ENCODE measurements at places on chromosomes 7 and 10.

GRCh38 chr7:38512704-38513103, 118.5 kb downstream of the AMPH start:
- DNase-seq: peak; percentile 40

GRCh38 chr10:80421707-80422536, 13.6 kb downstream of the PRXL2A start:
- no peak for DNase-seq

GRCh38 chr10:68796605-68797004, 30.7 kb upstream of the STOX1 start:
- no peak for DNase-seq

DNA sequence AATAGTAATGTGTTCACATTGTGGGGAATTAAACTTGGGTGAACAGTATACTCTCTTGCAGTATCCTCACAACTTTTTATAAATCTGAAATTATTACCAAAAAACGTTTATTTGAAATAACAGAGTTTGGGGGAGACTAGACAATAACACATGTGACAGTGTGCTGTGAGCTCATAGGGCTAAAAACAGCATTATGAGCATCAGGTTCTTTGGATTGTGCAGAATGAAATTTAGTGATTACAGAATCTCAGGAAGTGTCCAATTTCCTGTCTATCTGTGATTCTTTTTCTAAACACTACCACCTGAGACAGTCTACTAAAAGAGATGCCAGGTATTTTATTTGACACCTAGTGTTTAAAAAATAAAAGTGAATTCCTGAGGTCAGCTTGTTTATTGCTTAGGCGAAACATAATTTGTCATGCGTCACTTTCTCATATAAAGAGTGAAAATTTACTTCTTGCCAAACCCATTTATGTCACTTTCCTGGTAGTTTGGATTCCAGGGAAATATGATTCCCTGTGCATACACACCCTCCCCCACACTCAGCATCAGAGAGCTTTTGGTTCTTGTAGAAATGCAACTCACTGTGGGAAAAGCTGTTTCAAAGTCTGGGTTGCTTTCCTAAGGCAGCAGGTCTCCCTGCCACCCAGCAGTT, 71.2 kb downstream of the AOAH start:
- peak; percentile 73 for DNase-seq

DNA sequence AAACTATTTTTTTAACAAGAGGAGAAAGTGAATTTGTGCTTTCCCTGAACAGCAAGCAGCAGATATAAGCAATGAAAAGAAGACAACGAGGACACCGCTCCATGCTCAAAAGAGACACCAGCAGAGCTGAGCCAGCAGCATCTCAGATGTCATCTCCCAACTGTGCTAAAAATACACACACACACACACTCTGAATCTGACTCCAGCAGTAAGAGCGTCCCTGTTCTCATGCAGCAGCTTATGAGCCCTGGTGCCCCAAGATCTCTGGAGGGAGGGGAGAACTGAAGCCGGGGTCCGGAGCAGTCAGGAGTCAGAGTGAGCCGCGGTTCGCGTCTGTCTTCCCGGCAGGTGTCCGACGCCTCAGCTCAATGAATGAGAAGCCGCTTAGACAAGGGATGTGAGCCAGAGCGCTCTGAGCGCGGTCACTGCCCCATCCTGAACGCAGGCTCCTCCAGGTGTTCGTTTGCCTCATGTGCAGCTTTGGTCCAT, 49.2 kb downstream of the SVIL start:
- peak; percentile 45 for DNase-seq

DNA sequence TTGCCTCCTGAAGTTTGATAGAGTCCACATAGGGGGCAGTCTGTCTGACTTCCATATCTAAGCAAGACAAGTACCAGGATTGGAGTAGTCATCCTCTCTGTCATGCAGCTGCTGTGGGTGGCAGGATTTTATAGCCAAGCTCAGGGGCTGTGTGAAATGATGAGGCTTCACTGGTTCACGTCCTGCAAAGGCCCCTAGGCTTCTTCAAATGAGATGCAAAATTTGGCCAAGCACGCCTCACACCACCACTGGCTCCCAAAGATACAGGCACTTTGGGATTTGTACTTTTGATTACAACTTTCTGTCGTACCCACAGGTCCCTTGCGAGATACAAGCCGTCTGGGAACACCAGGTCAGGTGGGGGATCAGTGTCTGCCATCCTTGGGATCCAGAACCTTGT, 67.1 kb downstream of the WDFY4 start:
- no peak for DNase-seq

GRCh38 chr10:95628786-95629185, 27.7 kb downstream of the ALDH18A1 start:
- peak; percentile 9 for DNase-seq

GRCh38 chr7:35536396-35536826, 158.5 kb downstream of the HERPUD2 start:
- no peak for DNase-seq

- DNase-seq: no peak
These were observed 327.1 kb downstream of the GFRA1 start for GRCh38 chr10:115945701-115946445.

DNA sequence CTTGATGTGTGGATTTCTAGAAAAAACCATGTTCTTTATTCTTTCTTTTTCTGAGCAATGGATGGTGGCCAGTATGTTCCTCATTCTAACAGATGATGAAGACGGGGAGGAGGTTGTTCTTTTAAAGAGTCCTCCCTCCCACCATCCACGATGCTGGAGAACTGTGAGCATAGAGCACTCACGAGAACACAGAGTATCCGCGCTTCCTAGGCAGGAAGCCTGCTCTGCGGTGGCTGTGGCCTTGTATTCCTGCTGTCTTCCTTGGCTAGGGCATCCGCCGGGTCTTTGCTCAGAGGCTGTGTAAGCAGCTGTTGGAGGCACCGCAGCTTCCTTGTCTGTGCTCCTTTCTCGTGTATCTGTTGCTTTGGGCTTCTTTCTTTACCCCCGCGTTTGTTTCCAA, 214.2 kb downstream of the CCDC3 start:
- DNase-seq: peak; percentile 48

- DNase-seq: no peak
These were observed 51.9 kb downstream of the SEMA3A start for GRCh38 chr7:84142726-84143125.

DNA sequence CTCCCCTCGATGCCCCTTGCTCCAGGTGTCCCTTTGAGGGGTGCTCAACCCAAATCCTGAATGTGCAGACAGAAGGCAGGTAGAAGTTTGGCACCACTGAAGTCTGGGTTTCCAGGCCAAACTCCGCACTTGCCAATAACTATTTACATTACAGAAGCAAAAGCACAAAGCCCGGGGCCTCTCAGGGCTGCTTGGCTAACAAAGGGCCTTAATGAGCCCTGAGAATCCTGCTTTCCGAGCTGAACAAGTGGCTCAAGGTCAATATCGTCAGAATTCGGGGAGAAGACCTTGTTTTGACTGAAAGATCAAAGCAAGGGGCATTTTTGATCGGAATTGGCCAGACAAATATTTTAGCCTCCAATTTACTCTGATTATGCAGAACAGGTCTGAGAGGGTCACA, 189.9 kb downstream of the HERPUD2 start:
- DNase-seq: no peak

GRCh38 chr10:59279991-59280505, 82.3 kb downstream of the FAM13C start:
- DNase-seq: no peak

- DNase-seq: peak; percentile 80
These were observed 309.5 kb downstream of the ATRNL1 start for GRCh38 chr10:115402699-115403098.

- DNase-seq: no peak
These were observed 32.9 kb upstream of the SMC3 start for GRCh38 chr10:110534571-110534970.

- no peak for DNase-seq
These were observed 46.0 kb upstream of the CYCS start for GRCh38 chr7:25171071-25171470.

DNA sequence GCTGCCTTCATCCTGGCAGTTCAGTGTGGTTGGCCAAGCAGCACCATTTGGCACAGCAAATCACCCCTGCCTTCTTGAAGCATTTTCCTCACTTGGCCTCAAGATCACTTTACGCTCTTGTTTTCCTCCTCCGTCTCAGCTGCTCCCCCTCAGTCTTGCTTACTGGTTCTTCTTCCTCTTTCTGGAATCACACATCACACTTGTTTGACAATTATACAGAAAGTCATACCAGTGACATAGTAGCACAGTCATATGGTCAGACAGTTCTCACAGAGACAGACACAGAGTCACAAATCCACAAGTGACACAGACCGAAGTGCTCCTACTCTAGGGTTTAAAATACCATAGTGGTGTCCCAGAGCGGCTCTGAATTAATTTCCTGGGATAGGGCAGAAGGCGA, 43.8 kb upstream of the ARL4A start:
- no peak for DNase-seq

- DNase-seq: no peak
These were observed 4.7 kb downstream of the VOPP1 start for GRCh38 chr7:55567571-55567970.

- no peak for DNase-seq
These were observed 142.5 kb downstream of the WDR37 start for GRCh38 chr10:1198453-1199344.

- DNase-seq: no peak
These were observed 6.0 kb downstream of the LEP start for GRCh38 chr7:128247108-128247507.

DNA sequence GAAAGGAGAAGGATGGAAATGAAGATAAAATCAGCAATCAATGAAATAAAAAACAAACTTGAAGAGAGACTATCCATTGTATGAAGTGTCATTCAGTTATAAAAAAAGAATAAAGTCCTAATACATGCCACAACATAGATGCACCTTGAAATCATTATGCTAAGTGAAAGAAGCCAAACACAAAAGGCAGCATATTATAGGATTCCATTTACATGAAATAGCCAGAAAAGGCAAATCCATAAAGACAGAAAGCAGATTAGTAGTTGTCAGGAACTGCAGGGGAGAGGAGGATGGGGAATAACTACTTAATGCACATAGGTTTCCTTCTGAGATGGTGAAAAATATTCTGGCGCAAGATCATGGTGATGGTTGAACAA, 6.6 kb upstream of the PON1 start:
- DNase-seq: no peak

DNA sequence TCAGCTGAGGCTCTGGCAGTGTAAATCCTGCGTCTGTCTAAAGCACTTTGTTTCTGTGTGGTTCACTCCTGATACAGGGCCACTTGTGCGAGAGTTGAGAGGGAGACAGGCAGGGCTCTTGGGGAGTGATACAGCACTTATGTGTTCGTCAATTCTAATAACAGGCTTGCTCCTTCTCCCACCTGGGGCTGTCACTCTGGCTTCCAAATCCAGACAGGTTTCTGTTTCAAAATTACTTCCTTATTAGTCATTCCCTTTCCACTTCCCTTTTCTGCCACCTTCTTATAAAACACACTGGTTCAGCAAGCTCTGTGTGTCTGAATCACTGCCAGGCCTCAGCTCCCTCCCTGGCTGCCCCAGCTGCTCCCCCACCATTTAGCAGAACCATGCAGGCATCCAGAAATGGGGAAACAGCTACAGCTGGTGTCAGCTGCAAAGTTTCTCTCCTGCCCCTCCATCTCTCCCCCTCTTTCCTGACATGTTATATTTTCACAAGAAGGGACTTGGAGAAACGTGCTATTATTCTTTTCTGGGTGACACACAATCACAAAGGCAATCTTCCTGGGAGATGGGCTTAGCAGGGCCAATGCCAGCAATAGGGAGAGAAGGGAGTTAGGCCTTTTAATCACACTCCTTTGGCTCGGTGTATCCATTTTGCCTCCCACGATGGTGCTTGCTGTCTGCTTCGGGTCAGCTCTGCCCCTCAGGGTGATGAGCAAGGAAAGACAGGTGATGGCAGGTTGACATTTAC, 58.4 kb upstream of the ZNRF2 start:
- peak; percentile 52 for DNase-seq

DNA sequence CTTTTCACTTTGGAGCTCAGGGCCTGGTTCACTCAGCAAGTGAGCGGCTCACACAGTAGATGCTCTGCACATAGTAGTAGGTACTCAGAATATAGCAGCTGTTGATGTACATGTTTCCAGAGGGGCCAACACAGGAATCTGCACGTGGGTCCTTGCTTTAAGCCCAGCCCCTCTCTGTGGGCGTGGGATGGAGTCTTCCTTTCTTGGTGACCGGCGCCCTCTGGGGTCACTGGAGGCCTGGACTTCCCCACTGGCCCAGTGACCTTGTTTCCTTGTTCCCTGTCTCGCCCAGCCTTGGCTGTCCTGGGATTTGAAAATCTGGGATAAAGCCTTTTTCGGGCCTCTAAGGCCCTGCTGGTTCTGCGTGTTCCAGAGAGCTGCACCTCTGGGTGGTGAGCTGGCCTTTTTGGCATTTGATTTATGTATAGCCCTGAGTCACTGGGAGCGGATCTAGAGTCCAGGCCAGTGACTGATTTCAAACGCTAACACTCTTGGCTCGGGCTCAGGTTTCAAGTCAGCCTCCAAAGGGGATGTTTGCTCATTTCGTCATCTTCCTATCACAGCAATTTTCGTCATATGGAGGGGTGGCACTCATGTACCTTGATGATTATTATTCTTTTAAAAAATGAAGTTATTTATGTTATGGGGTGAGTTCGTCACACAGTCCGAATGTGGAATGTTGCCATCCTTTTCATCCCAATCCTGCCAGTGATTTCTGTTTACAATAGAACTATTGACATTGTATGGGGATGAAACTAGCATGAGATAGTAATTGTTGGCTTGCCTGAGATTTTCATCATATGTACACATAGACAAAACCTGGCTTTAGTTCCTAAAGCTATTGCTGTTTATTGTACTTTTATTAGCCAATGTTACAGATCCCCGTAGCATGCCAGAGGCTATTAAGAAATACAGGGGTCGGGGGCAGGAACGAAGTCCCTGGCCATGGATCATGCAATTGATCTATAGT, 65.5 kb downstream of the CUX1 start:
- DNase-seq: peak; percentile 99

- DNase-seq: peak; percentile 60
These were observed at the start of gene VOPP1 for GRCh38 chr7:55572378-55573233. Gene VOPP1 (minus strand): TSS chr7:55572502. CDS start chr7:55572324, 178 bp downstream.

- no peak for DNase-seq
These were observed at the start of gene CDHR1 for GRCh38 chr10:84194424-84195043. Gene CDHR1 (plus strand): TSS chr10:84194537. CDS start chr10:84194761, 224 bp downstream.

Measured in choroid plexus epithelial cell (primary cell).